ENCODE measurements at places on chromosomes 5 and 9.

DNA sequence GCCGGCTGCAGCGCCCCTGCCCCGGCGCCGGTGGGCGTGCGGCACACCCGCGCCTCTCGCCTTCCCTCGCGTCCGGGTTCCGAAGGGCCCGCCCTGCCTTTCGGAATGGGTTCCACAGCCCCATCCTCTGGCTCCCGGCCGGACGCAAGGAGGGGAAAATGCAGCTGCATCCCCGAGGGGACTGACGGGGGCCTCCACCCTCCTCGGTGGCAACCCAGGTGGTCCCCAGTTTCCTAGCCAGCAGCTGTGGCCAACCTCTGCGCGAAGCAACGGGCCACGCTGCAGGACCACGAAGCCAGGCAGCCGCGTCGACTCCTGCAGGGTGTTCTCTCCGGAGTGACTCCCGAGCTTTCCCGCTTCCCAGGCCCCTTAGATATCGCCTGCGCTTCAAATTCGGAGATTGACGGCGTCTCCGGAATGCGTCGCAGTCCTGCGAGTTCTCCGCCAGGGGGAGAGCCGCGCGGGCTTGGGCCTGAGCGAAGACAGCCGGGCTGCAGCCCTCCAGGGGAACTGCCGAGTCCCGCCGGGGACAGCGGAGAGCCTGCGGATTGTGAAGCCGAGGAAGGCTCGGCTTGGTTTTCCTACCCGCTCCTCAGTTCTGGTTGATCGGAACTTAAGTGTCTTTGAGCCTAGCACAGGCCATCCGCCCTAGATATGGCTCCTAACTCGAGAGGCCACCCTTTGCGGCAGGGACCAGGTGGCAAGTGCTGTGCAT is 582 bp upstream of the APBA1 start:
- DNase-seq, result peak; percentile 69

- DNase-seq, result no peak
Observed at GRCh38 chr5:138983984-138984383, 108.8 kb upstream of the LRRTM2 start.

- DNase-seq, result peak; percentile 79
Observed at GRCh38 chr5:76404223-76405211, 1.4 kb downstream of the IQGAP2 start.

- no peak for DNase-seq
Observed at GRCh38 chr5:51414516-51414915, 31.3 kb downstream of the ISL1 start.

GRCh38 chr9:107685901-107686300 is 196.3 kb upstream of the KLF4 start:
- no peak for DNase-seq

- no peak for DNase-seq
Observed at GRCh38 chr9:86547571-86547970, 193.4 kb upstream of the TUT7 start.

GRCh38 chr9:123251324-123251723 is 17.1 kb downstream of the STRBP start:
- DNase-seq, result no peak

DNA sequence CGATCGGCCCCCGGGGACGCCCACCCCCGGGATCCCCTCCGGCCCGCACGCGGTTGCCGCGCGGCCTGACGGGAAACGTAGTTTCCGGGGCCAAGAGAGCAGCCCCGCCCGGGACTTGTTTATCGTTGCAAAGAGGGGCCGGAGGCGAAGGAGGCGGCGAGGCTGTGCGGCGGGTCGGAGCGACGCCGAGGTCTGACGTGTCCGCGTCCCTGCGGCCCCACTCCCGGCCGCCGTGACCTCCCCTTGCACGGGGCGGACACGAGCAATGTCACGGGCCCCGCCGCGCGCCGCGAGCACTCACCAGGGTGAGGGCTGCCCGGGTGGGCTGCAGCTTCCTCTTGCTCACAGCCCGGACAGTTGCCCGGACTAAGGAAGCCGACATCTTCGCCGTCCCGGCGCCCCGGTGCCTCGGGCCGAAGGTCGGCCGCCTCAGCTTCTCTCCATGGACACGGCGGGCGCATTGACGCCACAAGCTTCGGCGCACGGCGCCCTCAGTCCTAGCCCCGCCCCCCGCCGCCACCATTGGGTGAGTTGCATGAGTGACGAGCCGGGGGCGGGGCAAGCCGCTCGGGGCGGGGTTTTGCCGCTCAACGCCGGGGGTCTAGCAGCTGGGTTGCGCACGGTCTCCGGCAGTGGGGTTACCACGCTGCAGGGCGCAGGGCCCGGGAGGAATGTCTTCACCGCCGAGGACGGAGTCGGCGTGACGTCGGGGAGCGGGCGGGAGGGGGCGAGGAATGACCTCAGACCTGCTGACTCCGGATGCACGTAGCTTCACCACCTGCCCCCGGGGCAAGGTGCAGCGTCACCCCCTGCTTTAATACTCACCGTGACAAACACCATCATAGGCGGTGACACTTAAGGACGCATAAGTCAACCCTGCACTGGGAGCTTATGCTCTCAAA is at the start of gene ISCA1:
TSS of gene ISCA1 (minus strand) at position 462 of the 902 bp plus-strand sequence. CDS start at position 382, 80 bp downstream.
- DNase-seq, result peak; percentile 97

GRCh38 chr5:173781816-173782670 is 106.1 kb upstream of the CPEB4 start:
- peak; percentile 74 for DNase-seq

GRCh38 chr5:17037751-17038150 is 101.7 kb upstream of the MYO10 start:
- DNase-seq, result no peak

- DNase-seq, result no peak
Observed at GRCh38 chr5:110590187-110590586, 136.3 kb downstream of the TMEM232 start.

DNA sequence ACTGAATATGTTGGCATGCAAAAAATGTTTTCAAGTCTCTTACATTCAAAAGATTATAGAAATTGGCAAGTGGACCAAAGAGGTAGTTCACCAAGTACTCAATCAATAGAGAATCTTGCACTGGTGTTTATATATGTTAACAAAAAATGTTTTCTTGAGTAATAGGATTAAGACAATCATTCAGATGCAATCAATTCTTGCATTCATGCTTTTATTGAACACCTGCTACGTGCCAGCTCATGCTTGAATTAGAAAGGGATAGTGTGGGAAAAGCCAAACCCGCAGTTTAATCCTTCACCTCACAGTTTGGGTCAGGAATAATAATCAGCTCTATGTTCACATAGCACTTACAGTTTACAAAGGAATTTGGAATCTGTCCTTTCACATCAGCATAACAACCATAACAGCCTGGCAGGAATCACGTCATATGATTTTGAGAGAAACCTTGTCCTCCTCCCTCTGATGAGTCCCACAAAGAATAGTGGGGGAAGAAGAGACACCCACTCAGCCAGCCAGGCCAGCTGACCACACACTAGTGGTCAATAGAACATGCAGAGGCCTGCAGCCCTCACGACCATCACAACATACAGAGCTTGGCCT is 36.8 kb upstream of the FRRS1L start:
- DNase-seq, result no peak

DNA sequence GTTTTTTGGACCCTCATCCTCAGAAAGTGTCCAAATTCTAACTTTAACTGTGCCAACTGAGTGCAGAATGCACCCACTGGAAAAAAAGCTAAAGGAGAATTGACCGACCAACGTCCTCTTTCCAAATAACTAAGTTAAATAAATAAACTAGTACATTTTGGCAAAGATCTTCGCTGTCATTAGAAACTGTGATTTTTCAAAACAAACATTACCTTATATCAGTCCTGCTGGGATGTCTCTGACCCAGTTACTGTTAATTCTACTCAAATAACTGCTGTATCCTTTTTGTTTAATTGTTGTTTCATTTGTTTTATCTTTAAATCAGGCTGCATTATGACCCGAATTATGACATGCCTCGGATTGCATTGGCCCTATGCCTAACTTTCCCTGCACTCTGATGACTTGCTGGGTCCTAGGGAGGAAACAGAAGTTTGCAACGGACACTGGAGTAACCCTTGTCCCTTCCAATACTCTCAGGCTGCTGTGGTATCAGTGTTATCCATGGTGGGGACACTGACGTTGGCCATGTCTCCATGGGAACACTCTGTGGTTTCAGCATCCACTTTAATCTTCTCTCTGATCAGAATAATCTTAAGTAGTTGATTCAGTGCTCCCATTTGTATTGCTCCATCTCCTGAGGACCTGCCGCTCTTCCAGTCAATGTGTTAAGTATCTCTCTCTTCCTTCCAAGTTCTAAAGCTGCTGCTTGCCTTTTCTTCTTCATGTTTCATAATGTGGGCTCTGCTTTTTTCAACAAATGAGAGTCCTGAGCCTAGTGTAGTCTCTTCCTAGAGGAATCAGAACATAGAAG is 11.1 kb upstream of the IFNA5 start:
- DNase-seq, result no peak

DNA sequence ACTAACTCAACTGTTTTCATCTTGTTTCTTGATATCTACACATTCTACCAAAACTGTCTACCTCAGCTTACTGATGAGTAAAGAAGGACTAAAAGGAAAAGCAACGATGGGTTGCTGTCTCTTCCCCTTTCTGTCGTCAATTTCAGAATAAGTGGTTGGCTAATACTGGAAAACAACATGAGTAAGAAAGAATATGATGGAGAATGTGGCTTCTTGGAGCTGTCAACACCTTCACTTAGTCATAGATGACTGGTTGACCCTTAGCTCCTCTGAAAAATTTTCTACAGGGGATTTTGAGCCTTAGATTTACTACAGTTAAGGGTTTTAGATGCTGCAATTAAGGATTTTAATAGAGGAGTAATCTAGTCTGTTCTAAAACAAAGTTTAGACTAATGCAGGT is 797.9 kb downstream of the TLE4 start:
- DNase-seq, result no peak
